ENCODE measurements at places on chromosomes 12 and 14.

DNA sequence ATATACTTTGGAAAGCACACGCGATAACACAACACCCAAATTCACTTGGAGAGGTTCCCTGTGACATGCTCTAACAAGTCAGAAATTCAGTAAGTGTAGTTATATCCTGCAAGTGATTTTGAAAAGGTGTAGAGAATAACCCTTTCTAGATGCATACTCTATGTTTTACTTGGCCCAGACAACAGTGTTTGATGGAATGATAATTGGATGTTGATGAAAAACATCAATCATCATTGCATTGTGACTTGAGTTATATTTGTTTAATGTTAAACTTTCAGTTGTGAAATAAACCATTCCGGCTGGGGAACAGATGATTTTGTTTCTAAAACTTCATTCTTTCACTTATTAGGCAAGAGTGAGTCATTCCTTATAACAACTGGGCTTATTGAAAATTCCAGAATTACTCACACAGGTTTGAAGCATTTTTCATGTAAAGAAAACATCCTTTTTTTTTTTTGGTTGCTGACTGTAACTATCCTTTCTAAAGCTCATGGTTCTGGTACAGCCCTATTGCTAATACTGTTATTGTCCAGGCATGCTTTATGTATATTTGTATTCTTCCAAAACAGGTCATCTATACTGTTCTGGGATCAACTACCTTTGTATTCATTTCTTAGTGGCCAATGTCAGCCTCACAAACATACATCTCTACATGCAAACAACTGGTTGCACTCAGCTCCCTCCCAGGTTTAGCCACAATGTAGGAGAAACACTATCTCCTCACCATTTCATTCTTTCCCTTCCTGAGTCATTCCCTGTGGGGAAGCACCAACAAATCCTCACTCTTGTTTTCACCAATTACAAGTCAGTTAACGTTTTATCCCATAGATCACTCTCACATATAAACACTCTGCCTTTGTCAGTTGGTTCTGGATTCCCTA, 121.2 kb upstream of the LRIG3 start:
- DNase-seq = no peak

DNA sequence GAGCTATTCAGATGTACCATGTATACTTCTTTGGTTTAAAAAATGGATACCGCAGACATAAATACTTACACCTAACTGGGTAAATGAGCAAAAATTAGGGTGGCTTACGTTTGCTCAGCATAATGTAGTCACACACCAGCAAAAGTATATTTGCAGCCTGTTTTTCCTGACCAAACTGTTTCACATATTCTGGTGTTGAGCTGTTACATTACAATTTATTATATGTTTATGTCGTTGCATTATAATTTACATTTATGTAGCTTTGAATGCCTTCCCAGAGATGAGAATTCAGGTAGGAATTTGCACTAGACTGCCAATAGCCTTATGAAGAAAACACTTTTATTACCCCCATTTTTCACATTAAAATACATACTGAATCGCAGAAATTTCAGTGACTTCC, 183.3 kb downstream of the PTPRO start:
- DNase-seq = no peak

- DNase-seq = no peak
Measured at GRCh38 chr12:26786491-26786864, 46.5 kb downstream of the ITPR2 start.

GRCh38 chr14:99809859-99810558, 16.8 kb downstream of the EML1 start:
- DNase-seq = no peak

GRCh38 chr12:16482726-16483125, 123.2 kb downstream of the LMO3 start:
- no peak for DNase-seq

DNA sequence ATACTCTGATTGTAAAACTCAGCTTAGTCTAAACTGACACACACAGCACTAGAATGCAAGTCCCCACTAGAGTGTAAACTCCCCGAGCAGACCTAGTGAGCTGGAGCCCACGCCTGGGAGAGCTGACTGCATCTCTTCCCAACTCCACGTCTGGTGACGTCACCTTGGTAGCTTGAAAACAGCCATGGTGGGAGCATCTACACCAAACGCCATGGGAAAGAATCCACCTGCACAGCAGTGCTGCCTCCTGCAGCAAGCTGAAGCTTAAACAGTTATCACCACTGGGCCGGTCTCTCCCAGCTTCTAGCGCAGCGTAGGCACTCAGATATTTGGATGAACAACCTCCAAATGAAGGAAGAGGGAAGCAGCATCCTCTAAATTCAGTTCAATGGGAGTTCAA, 4.3 kb upstream of the PAPLN start:
- DNase-seq = no peak

DNA sequence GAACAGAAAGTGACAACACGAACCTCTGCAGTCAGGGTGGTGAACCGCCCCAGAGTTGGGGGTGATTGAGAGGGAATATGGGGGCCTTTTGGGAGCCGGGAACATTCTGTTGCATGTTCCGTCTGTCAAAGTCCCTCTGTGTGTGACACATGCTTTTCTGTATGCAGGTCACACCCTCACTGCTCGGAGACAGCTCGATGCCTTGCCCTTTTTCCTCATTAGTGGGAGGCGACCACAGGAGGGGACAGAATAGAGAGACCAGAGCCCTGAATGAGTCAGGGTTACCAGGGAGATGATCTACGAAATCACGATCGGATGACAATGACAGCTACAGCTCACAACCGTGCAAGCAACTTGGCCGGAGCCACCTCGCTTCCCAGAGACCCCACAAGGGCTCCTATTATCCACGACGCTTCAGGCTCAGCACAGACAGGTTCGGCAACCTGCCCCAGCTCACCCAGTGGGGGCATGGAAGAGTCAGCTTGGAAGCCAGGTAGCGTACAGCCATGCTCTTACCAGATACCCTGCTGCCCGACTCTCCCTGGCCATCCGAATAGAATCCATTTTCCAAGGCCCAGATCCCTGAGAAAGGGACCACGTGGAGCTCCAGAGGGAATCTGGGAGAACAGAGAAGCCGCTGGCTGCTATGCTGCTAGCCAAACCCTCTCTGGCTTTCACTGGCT, 38.8 kb downstream of the TESC start:
- no peak for DNase-seq

- peak; percentile 88 for DNase-seq
Measured at GRCh38 chr12:92593734-92594402, 108.9 kb upstream of the PLEKHG7 start.

DNA sequence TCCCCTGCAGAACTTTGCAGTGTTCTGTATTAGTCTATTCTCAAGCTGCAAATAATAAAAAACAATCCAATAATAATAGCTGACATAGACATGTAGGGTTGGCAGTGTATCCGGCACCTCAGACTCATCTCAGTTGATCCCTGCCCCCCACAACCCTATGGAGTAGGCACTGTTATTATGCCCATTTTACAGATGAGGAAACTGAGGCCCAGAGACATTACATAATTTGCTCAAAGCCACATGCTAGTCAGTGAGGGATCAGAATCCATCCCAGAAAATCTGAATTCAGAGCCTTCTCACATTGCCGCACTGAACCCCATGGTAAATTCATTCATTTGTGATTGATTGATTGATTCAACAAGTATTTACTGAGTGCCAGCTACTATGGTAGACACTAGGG, 226.6 kb upstream of the PWP1 start:
- DNase-seq = no peak

GRCh38 chr12:28313631-28314030, 123.4 kb downstream of the CCDC91 start:
- no peak for DNase-seq

GRCh38 chr12:6697584-6698351, 2.8 kb downstream of the PIANP start:
- DNase-seq = no peak

- DNase-seq = no peak
Measured at GRCh38 chr14:79487632-79488031, 723.7 kb downstream of the DIO2 start.

DNA sequence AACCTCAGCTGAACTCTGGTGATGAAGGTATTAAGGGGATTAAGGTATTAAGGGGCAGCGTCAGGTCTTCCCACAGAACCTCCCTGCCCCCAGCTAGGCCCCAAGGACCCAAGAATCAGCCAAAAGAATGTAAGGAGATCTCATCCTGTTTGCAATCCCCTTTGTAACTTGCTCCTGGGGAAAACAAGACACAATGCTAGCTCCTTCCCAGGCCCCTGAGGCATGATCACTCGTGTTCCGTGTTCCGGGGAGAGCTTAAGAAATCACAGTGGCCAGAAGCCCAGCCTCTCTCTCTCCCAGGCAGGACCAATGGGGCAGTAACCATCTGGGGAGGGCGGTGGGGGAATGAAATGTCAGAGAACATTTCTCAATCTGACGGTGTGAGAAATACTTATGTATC, 33.2 kb downstream of the PIGH start:
- DNase-seq = no peak

DNA sequence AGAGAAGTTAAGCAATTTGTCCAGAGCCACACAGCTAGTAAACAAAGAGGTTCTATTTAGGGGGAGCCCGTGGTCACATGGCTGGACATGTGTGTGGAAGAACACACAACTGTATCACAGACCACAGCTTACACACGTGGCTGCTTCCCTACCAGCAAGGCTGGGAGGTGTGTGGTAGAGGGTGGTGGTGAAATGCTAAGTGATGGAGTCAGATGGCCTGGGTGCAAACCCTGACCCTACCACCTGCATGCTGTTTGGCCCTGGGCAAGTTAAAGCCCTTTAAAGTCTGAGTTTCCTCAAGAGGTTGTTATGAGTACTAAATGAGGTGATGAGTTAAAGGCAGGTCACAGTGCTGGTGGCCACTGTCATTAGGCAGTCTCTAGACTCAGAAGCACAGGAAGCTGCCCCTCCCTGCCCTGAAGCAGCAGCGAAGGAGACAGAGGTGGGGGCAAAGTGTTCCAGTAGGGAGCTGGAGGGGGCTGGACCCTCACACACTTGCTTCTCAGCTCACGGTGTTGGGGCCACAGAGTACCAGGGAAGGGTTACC, 64.2 kb downstream of the ERH start:
- no peak for DNase-seq

DNA sequence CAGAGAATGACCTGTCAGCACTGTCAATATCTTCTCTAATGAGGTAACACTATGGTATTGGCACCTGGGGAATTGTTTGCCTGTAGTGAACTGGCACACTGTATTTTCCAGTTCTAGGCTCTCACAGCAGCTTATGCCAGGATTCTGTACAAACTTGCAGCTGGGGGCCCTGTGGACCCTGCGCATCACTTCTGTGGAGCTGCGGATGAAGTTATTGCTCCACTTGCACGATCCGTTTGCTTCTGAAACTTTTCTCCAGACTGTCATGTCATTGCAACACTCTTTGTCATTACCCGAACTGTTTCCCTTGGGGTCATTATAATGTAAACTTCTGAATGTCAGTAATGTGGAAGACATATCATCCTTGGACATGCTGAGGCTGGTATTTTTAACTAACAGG, 3.9 kb downstream of the RNASE11 start:
- DNase-seq = no peak

DNA sequence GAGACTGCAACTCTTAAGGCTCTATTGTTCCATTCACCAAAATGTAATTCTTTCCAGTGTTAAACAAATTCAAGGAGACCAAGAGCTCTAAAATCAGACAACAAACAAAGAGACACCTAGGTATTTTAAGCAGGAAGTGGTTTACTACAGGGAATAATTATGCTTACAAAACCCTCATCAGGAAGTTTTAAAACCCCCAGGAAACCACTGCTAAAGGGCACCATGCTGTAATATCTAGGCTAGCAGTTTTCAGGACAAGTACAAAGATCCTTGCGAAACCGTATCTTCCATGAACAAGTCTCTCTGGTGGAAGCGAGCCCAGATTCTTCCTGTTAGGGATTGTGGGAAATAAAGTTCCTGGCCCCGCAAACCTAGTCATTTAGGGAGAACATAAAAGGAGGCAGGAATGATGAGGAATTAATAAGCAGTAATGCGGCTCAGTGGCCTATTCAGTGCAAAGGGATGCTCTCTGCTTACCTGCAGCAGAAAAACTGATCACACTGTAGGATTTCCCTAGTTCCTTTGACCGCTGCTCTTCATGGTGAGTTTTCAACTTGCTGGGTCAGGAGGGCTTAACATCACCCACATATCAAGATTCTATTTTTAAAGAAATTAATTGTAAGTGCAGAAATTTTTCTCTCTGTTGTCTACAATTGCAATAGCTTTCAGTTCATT, 42.8 kb downstream of the ACSM4 start:
- no peak for DNase-seq

DNA sequence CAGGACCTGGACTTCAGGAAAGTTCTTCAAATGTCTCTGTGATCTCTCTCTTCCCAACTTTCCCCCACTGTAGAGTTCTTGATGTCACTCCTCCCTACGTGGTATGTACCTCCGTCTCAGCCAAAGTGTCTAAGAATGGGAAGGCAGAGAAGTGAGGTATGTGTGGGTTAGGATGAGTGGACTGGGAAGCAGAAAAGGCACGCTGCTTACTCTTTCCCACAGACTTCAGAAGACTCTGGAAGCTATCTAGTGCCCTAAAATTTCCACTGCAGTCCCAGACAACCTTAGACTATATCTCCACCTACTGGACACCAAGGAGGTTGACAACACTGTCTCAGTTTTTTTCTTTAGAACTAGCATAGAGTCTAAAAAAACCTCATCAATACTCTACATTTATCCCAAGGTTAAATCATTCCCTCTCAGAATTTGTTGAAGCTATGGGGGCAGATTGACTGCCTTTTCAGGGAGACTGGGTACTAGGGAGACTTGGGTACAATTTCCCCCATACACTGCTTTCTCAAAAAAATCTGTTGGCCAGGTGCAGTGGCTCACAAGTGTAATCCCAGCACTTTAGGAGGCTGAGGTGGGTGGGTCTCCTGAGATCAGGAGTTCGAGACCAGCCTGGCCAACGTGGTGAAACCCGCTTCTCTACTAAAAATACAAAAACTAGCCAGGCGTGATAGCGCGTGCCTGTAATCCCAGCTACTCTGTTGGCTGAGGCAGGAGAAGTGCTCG, 20.6 kb upstream of the ITGA5 start:
- no peak for DNase-seq

GRCh38 chr12:57229046-57229633, 371 bp upstream of the SHMT2 start:
- no peak for DNase-seq

DNA sequence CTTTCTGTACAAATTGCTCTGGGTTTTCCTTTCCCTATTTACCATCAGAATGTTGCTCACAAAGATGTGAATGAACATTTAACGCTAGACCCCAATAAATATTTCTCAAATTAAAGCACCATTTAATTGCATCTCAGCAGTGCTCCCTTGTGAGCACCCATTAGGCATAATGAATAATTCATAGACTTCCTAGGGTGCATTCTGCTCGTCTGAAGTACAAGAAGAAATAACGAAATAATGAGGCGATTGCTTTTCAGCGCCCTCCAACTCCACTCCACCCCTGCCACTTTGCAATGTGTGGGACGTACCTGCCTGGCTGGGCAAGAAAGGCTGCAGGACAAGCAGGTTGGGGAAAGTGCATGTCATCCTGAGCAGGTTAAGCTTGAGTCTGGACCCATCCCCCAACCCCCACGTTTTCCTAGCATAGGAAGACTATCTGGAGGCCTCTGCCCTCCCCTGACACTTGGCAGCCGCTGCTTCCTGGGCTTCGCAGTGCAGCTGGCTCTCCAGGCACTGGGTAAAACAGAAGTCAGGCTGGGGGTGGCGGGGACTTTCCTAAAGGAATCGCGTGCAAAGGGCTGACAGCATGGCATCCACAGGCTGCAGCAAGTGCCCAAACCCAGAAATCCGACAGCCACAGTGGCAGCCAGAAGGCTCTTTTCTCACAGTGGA, 253.7 kb downstream of the DUSP6 start:
- no peak for DNase-seq

Data from GM12864 (cell line).